IMR-90 (cell line): ENCODE measurements at places on chromosomes 12 and 14. TPM values are rescaled to one million over a fixed set of nuclear protein-coding genes. Genes with fewer than 3 reads are reported as not detected.

DNA sequence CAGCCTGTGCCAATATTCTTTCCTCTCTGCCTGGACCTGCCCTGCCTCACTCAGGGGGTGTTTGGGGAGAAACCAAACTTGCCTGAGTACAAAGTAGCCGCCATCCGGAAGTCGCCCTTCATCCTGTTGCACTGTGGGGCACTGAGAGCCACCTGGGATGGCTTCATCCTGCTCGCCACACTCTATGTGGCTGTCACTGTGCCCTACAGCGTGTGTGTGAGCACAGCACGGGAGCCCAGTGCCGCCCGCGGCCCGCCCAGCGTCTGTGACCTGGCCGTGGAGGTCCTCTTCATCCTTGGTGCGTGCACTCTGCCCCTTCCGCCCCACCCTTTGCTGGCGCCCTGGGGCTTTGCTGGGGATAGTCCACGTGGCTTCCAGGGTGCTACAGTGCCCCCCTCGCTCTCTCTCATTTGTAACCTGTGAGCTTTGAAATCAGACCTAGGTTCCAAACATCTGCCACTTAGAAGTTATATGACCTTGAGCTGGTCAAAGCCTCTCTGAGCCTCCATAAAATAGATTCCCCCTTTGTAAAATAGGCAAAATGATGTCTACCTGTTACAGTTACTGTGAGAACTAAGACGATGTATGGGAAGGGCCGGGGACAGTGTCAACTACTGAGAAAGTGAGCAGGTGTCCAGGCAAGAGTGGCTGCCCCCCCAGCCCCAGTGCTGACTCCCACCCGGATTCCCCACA is 4.5 kb downstream of the KCNH3 start:
- no peak overlapping the region for H3K4me3 ChIP-seq
- peaks cover 84% of the 10 kb centered on the region for H3K27me3 ChIP-seq
- DNase-seq: no peak
- no peak overlapping the region for H3K27ac ChIP-seq
- no peaks in the 10 kb centered on the region for H3K4me1 ChIP-seq
- no peaks in the 10 kb centered on the region for H3K36me3 ChIP-seq

GRCh38 chr14:53902307-53902706 is 54.3 kb downstream of the BMP4 start:
- no peaks in the 10 kb centered on the region for H3K36me3 ChIP-seq
- no peak overlapping the region for H3K27ac ChIP-seq
- peak; percentile 41 for DNase-seq
- peaks cover 2% of the 10 kb centered on the region; the same call in 1 of the 2 replicates for H3K4me1 ChIP-seq
- no peak overlapping the region for H3K4me3 ChIP-seq

DNA sequence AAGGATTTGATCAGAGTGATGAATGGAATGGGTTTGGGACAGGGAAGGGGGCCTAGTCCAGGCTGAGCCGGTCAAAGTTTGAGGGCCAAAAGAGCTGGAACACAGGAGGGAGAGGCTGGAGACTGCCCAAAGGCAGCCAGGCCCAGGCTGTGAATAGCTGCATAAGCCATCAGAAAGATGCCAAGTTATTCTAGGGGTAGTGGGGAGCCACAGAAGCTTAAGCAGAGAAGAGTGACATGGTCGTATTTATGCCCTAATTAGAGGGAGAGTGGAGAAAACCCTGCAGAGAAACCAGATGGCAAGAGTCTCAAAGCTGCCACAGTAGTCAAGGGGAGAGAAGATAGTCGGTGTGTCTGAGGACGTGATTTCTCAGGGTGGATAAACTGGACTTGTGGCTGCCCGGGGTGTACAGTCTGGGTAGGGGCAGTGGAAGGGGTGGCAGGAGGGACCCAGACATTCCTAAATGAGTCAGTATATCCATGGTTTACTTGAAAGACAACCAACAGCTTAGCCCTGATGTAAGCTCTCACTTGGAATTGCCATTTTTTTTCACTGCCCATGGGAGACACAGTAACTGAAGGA is 99.2 kb downstream of the PRICKLE1 start:
- no peaks in the 10 kb centered on the region for H3K27me3 ChIP-seq
- H3K36me3 ChIP-seq: no peaks in the 10 kb centered on the region
- no peak for DNase-seq
- H3K4me3 ChIP-seq: no peak overlapping the region

DNA sequence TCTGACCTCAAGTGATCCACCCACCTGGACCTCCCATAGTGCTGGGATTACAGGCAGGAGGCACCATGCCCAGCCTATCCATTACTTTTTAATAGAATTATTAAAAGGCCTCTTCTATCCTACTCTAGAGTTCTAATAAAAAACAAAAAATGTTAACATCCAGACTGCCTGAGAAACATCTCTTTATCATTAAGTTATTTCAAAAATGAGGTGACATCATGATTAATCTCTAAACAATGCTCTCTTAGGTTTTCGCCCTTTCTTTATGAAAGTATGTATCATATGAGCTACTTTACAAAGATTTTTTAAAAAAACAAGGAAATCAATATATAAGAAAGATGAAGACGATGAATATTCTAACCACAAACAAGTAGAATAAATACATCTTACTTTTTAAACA is 52.6 kb downstream of the FGD6 start:
- H3K36me3 ChIP-seq: no peaks in the 10 kb centered on the region
- H3K4me3 ChIP-seq: no peak overlapping the region
- H3K27ac ChIP-seq: no peak overlapping the region
- no peaks in the 10 kb centered on the region for H3K27me3 ChIP-seq

GRCh38 chr12:51678086-51678724 is 87.2 kb downstream of the SCN8A start:
- H3K27ac ChIP-seq: no peak overlapping the region
- H3K4me3 ChIP-seq: no peak overlapping the region

DNA sequence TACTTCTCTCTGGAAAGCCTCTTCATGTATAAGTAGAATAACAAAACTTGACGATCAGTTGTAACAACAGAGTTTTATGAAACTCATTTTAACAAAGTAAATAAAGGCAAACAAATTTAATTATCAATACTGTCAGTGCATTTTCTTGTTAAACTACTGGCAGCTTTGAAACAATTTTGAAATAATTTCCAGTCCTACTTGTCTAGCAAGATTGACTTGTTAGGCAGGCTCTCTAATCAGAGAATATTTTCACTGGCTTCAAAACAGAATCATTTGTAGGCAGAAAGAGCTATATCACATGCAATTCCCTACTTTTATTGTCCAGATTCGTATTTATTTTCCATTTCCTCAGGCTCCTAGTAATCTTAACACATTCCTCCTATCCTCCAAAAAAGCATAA is 45.9 kb upstream of the SLC6A13 start:
- peaks cover 47% of the 10 kb centered on the region for H3K36me3 ChIP-seq
- H3K27me3 ChIP-seq: no peaks in the 10 kb centered on the region
- H3K4me1 ChIP-seq: no peaks in the 10 kb centered on the region; the same call in 1 of the 2 replicates
- no peak overlapping the region for H3K4me3 ChIP-seq
- no peak for DNase-seq

Gene PARP2
- total RNA-seq: 11.7 TPM in 2 replicates

Gene NKX2-8
- not detected in 2 replicates for total RNA-seq

Gene HOMEZ
- total RNA-seq: 5.8 and 7.7 TPM in 2 replicates
